ENCODE measurements at places on chromosomes 16 and 17. TPM values are rescaled to one million over a fixed set of nuclear protein-coding genes. Genes with fewer than 3 reads are reported as not detected.

- DNase-seq, result no peak
Observed at GRCh38 chr17:47276868-47277267, 23.2 kb downstream of the ITGB3 start.

DNA sequence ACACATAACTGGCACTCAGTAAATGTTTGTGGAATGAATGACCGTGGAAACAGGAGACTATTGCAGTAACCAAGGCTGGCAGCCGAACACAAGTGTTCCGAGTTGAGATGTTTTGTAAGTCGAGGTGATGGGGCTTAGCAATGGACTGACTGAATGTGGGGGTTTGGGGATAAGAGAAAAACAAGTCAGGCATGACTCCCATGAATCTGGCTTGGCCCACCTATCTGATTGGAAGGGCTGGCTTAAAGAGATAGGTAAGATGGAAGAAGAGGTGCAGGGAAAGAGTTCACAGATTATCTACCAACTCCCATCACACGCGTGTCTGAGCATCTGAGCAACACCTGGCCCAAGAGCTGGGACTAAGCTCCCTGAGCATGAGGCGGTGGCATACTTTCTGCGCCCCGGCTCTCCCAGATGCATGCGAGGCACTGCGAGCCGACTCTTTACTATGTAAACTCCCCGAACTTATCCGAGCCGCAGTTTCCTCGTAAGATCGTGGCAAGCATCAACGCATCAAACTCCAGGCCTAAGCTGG, 539 bp downstream of the IFT20 start:
- no peak for DNase-seq

- no peak for DNase-seq
Observed at GRCh38 chr17:74201250-74201649, 2.2 kb upstream of the RPL38 start.

DNA sequence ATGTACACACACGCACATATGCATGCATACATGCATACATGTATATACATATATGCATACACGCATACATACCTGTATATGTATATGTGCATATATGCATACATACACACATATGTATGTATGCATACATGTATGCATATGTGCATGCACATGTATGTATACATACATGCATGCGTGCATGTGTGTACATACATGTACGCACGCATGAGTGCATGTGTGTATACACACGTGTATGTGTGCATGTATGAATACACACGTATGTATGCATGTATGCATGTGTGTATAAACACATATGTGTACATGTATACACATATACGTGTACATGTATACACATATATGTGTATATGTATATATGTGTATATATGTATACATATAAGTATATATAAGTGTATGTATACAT, 28.5 kb upstream of the DLX3 start:
- no peak for DNase-seq

- no peak for DNase-seq
Observed at GRCh38 chr16:54102888-54103866, 183.4 kb downstream of the IRX3 start.

DNA sequence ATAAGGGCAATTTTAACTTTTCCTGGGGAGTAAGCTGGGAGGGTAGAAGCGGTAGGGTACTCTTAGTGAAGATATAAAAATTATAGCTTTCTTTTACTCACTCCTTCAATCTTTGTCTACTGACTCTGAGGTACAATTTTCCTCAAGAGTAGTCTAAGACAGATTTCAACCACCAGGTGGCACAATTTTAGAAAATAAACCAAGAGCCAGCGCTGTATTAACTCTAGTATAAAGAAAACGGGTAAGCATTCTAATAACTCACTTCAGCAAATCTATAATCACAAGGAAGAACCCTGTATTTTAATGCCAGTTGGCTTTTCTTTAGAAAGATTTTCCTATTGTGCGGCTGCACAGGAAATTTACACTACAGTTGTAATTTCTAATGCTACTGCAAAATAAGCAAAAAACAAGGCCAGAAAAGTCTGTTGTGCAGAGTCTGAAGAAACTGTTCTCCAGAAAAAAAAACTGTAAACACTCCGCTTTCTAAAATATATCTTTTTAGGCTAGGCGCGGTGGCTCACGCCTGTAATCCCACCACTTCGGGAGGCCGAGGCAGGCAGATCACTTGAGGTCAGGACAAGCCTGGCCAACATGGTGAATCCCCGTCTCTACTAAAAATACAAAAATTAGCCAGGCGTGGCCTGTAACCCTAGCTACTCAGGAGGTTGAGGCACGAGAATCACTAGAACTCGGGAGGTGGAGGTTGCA, 1.9 kb downstream of the CMC2 start:
- DNase-seq, result peak; percentile 15

GRCh38 chr16:86939609-86940008, 361.3 kb downstream of the FOXL1 start:
- no peak for DNase-seq

GRCh38 chr17:37701496-37701898, 43.4 kb downstream of the HNF1B start:
- DNase-seq, result no peak

- peak; percentile 83 for DNase-seq
Observed at GRCh38 chr17:8965394-8966168, at the start of gene PIK3R5. TSS of gene PIK3R5 (minus strand) at chr17:8965707. CDS start at chr17:8911494, 54,213 bp downstream.

DNA sequence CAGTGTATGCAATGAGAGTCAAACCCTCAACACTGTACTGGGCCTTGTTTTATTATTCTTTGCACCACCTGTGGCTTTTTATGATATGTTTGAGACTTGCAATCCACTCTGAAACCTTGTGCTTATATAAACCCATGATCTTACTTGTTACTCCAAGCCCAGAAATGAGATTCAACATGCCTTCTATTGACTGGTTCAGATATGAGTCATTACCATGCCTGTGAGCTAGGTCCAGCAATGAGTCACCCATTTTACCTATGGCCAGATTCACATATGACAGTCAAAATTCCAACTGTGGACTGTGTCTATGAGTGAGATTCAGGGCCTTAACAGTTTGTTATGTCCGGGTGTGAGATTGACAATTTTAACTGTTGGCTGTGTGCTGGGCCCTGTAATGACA, 1846.1 kb downstream of the TP53TG3F start:
- DNase-seq, result no peak

DNA sequence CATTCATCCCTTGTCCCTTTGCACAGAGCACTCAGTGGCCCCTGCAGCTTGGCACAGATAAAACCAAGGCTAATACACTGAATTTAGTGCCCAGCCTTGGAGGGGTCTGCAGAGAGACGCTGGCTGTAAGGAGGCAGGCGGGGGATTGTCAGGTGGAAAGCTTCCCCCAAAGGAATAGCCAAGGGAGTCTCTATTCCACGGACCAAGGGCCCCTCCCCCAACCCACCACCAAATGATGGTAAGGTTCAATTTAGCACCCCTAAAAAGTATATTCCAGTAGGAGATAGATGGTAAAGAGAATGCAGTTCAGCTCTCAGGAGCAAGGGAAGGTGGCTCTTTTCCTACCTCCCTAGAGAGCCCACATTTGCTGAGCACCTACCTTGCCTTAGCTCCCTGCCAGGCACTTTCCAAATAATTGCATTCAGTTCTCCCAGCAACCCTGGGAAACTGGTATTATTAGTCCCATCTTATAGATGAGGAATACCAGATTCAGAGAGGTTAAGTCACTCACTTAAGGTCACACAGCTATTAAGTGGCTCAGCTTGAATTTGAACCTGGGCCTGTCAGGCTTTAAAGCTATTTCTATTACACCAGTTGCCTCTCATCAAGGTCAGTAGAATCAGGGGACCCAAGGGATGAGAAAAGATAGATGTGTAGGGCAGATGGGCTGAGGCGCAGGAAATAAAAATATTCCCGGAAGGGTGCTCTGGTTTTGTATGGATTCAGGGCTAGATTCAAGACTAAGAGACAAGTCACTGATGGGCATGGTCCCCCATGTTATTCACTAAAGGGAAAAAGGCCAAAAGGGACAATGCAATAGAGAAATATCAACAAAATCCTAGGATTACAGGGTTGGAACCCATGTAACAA, 20.0 kb upstream of the ZFHX3 start:
- DNase-seq, result no peak

GRCh38 chr17:19334331-19334730, 28.2 kb downstream of the B9D1 start:
- no peak for DNase-seq

DNA sequence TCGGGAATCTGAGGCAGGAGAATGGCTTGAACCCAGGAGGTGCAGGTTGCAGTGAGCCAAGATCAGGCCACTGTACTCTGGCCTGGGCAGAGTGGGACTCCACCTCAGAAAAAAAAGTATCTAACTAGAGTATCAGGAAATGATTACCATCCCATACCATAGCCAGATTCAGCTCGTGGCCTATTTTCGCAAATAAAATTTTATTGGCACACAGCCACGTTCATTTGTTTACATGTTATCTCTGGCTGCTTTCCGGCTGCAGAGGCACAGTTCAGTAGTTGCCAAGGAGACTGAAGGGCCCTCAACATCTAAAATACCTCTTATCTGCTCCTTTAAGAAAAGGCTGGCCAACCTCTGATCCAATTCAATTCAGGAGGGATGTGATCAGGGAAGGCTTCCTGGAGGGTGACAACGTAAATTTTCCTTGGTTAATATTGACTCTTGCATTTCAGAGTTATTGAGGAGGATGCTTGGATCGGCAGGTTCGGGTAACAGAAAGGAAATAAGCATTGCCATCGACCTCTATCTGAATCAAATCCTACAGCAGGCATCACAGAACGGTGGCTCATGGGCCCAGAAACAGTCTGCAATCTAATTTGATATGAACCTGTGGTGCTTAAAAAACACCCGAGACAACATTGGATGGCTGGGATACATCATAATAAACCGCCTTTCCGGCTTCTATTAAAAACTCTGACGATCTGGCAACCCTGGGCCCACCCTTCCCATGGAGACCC, 73.8 kb downstream of the XYLT1 start:
- DNase-seq, result peak; percentile 54

- no peak for DNase-seq
Observed at GRCh38 chr17:21005803-21006202, 37.0 kb downstream of the USP22 start.

DNA sequence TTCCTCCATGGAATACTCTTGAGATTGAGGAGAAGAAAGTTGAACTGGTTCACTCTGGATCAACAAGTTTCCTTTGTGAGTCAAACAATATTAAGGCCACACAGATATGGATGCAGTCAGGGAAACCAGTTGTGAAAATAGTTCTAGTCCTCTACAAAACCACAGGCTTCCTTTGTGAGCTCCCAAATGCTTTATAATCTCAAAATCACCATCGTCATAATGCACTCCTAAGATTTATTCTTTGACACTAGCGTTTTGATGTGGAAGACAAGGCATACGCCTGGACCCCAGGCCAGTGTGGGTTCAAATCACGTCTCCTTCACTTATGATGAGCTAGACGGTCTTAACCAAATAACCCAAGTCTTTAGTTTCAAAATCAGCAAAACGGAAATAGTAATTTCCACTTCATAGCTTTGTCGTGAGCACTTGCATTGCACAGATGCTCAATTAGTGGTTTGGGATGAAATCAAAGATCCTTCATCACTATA, 142.6 kb downstream of the STX8 start:
- DNase-seq, result no peak

DNA sequence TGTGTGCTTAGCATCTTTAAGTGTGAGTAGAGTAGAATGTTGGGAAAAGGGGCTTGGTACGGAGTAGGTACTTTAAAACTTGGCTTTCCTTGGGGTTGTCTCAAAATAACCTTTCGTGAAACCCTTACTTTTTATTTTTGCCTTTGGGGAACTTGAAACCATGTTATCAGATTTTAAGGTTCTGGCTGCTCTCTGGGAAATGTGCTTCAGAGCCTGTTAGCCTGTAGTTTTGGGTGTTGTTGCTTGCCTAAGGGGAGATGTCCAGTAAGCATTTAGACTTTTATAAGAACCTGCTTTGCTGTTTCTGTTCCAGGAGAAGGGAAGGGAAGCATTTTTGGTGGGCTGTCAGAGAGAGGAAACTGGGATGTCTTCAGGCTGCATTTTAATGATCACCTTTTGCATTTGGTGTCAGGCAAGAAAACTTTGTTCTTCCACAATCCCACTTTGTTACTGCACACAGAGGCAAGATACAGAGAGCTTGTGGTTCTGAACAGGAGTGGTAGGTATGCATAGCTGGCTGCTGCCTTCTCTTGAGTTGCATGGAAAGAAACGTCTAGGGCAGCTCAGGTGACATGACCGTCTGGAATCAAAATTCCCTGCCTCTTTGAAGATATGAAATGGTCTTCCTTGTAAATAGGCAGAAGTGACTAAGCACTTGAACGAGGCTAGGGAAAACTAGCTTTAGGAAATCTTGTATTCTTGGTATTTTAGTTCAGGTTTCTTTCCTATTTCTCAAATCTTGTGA, 1.7 kb downstream of the RABEP1 start:
- no peak for DNase-seq

GRCh38 chr16:66271074-66272060, 95.1 kb upstream of the CDH5 start:
- no peak for DNase-seq

DNA sequence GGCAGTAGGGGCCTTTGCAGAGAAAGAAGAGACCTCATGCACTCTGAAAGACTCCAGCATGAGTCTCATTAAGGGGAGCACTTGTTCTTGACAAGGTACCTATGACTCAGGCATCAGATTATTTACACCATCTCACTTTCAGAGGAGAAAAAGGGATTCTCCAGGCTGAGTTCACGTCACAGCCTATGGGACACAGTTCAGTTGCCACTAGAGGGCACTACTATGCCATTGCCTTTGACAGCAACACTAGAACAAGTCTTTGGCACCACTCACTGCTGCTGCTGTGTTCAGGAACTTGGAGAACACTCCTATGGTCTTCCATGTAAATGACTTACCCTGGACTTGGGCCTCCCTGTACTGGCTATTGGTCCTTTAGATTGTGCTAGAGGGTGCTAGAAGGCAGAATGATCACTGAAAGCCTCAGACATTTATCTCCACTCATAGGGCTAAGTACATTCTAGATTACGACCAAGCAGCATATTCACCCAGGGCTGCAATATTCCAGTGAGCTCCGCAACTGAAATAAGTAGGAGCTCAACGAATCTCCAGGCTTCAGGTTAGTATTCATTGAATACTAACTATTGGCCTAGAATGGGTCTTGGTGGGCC, 225.1 kb upstream of the CA10 start:
- DNase-seq, result no peak

DNA sequence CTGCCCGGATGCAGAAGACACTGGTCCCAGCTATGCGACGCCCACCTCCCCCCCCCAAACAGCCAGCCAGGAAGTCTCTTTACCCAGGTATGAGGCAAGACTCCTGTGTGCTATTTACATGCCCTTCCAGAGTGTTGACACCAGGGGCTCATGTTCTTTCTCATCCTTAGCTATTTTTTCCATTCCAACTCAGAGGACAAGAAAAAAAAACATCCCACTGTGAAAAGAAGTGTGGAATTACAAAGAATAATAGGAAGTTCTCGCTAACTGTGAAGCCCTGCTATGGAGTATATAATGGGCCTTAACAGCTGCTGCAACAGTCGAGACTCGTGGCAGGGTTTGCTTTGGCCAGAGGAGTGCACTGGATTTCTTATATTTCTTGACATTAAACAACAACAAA, 584.9 kb downstream of the CDH13 start:
- DNase-seq, result no peak

MT1H gene
- not detected for total RNA-seq

GRAP gene
- total RNA-seq, result 65.6 TPM

ZPBP2 gene
- 0.38 TPM for total RNA-seq

MAP3K3 gene
- 82.8 TPM for total RNA-seq

SMIM22 gene
- total RNA-seq, result not detected

TBC1D28 gene
- total RNA-seq, result not detected

SDR42E1 gene
- total RNA-seq, result 9.4 TPM

TP53TG3 gene
- total RNA-seq, result not detected

Data from naive thymus-derived CD8-positive, alpha-beta T cell (primary cell).